ENCODE measurements at places on chromosomes 6 and 20. TPM values are rescaled to one million over a fixed set of nuclear protein-coding genes. Genes with fewer than 3 reads are reported as not detected.

Gene ARHGAP40
- total RNA-seq, result 3.4 TPM

Gene RBPJL
- total RNA-seq, result not detected

Gene ATP6V1G2
- 1.8 TPM for total RNA-seq

Gene PROKR2
- not detected for total RNA-seq

Gene PTCRA
- not detected for total RNA-seq

Gene GHRH
- total RNA-seq, result not detected

Gene RIN2
- 1.5 TPM for total RNA-seq

Gene LY6G5C
- total RNA-seq, result 1.7 TPM

Gene SH3BGRL2
- total RNA-seq, result 5.2 TPM

Gene HNF4A
- total RNA-seq, result 7.4 TPM

Gene HRH3
- total RNA-seq, result not detected

Gene SIGLEC1
- 0.17 TPM for total RNA-seq
